ENCODE measurements at places on chromosomes 5 and 9.

DNA sequence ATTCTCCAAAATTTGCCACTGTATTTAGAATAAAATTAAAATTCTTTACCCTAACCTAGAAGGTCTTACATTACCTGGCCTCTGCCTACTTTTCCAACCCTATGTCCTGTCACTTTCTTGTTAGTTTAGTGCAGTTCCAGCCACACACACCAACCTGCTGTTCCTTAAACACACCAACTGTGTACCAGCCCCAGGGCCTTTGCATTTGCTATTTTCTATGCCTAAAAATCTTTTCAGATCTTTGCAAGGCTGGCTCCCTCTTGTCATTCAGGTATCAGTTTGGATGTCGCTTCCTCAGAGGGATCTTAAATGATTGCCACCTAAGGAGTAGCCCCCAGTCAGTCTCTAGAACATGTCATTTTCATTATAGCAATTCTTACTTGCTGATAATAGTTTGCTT is 17.7 kb upstream of the NRG2 start:
- DNase-seq = no peak

GRCh38 chr9:29449306-29449705 is 1876.0 kb upstream of the C9orf72 start:
- DNase-seq = no peak

- no peak for DNase-seq
These were observed 150.1 kb downstream of the DAB2IP start for GRCh38 chr9:121801579-121801978.

DNA sequence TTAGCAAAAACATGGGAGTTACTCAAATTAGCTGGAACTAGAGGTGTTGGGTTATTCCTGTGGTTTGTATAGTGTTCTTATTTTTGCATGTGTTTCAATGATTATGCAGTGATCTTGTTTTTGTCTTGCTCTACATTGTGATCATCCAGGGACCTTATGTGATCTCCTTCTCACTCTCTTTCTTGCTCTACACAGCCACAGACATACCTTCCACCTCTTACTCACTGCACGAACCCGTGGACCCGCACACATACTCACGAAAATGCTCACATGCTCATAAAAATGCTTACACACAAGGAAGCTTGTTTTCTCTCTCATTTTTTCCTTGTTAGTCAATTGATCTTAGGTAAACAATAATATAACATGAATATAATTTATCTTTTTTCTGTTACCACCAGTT is 187.1 kb downstream of the KDM4C start:
- no peak for DNase-seq

All from HT-29 (cell line).